NCI-H187 treated with DMSO at 0.1 percent for 48 hours (cell line): ENCODE measurements at places on chromosomes 5 and 9.

- DNase-seq, result no peak
Measured at GRCh38 chr5:149439899-149440542, 60.9 kb upstream of the IL17B start.

GRCh38 chr5:119808474-119808873 lies 179.1 kb downstream of the FAM170A start:
- no peak for DNase-seq

DNA sequence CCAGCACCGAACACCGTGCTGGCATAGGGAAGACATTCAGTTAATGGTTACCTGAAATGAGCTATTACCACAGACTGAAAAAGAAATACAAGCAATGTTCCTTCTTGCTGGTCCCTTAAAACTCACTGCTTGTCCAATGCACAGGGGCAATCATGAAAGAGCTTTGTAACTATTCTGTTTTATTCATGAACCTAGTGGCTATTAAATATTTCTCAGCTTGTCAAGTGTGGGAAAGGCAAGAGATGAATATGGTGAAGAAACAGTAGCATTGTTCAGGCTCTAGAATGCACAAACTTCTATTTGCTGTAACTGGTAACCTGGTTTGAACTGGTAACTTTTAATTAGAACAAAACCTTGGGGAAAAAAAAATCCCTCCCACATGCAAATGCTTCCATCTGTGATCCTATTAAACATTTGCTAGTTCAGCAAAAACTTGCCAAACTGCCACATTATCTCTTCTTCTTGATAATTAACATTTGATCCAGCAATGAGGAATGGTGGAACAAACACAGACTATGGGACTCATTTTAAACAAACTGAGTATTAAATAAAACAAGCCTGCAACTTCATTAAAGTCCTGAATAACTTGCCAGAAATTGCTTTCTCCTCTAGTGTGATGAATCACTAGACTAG lies 36.1 kb downstream of the YIPF5 start:
- no peak for DNase-seq

GRCh38 chr5:68369457-68370125 lies 154.0 kb downstream of the PIK3R1 start:
- no peak for DNase-seq

DNA sequence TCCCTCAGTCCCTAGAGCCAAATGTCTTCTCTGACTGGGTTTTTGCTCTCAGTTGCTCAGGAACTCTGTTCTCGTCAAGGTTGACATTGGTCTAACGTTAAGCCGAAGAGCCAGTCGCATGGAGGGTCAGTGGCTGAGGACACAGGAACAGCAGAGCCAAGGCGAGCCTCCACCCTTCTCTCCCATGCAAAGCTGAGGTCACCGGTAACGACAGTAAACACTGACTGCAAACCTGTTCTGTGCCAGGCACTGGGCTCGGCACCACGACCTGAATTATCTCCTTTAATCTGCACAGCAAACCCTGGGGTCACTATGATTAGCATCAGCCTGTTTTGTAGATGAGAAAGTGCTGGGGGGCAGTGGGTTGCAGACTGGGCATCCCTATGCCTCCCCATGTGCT lies 171.0 kb downstream of the COL23A1 start:
- DNase-seq, result no peak

DNA sequence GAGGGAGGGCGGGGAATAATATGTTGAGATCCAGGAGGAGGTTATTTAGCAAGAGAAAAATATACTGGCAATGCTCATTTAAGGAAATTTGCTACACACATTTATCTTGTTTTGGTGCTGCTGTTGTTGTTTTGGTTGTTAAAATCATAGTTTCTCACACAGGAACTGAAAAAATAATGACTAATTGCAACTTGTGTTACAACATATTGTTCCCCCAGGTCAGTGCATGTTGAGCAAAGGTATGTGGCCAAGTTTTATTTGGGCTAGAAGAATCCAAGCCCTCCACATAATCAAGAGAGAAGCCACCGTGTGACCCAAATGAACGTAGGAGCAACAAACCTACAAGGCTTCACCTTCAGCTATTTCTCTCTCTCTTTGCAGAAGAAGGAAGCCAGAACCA lies 220.3 kb upstream of the DAPK1 start:
- DNase-seq, result no peak

- DNase-seq, result no peak
Measured at GRCh38 chr9:15219546-15219945, 87.5 kb downstream of the TTC39B start.

GRCh38 chr9:20270161-20270560 lies 352.1 kb downstream of the MLLT3 start:
- no peak for DNase-seq

DNA sequence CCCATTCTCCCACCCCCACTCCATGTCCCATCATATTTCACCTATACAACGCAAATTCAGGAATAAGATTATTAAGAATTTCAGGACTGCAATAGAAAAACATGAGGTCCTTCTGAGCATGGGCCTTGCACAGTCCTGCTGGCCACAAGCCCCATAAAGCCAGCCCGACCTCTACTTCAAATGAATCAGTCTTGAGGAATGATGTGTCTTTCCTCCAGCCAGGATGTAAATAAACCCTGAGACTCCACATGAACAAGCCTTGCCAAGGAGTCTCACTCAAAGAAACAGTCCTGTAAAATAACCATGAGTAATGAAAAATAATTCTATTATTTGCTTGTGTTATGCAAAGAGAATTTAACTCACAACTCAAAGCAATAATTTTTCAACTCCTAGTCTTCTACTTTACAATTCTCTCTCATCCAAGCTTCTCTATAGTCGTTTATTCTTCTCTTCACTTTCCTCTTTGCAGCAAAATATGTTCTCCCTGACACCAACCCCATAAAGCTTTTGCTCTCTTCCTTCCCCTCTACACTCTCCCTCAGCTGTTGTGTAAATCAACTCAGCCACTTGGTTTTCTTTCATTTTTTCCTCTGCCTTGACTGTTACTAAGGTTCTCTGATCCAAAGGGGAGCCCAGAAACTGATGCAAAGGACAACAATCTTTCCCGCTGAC lies 140.1 kb upstream of the MOCS2 start:
- no peak for DNase-seq

GRCh38 chr5:131635684-131636572 lies 899 bp upstream of the RAPGEF6 start:
- DNase-seq, result no peak

GRCh38 chr5:137147346-137147745 lies 351.8 kb downstream of the SPOCK1 start:
- no peak for DNase-seq

DNA sequence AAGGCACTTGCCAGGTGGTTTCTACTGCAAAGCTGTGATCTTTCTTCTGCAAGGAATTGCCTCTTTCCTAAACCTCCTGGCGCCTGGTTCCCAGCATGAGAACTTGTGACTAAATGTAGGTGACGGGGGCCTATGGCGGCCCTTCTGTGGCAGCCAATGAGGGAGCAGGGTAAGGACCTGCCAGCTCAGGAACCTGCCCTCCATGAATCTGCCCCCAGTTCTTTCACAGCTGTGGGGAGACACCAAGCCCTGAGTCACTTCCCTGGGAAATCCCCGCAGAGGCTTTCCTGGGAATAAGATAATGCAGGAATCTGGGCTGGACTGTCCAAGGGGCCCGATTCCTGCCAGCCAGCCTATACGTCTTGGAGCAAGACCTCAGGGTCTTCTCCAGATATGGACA lies 56.7 kb upstream of the CTNNA1 start:
- DNase-seq, result no peak

DNA sequence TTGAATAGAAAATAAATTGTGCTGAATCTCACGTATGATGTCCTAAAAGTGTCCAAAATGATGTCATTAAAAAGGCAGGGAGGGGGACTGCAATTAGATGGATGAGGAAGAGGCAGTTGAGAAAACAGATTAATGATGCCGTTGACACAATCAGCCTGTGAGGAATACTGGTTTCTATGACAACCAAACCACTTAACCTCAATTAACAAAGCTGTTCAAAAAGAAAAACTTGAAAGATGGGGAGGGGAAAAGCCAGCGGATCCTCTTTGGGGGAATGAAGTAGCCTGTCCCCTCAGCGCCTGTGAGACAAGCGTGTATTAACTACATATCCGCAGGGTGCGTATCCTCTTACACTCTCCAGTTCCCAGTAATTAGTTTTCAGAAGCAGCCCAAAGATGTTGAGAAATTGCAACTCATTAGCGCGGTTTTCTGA lies 160.7 kb downstream of the TTC39B start:
- no peak for DNase-seq

GRCh38 chr9:138073408-138073807 lies 195.8 kb downstream of the CACNA1B start:
- no peak for DNase-seq

GRCh38 chr9:114174876-114175771 lies 19.8 kb downstream of the COL27A1 start:
- no peak for DNase-seq

GRCh38 chr9:35835766-35836165 lies 6.7 kb downstream of the TMEM8B start:
- no peak for DNase-seq

DNA sequence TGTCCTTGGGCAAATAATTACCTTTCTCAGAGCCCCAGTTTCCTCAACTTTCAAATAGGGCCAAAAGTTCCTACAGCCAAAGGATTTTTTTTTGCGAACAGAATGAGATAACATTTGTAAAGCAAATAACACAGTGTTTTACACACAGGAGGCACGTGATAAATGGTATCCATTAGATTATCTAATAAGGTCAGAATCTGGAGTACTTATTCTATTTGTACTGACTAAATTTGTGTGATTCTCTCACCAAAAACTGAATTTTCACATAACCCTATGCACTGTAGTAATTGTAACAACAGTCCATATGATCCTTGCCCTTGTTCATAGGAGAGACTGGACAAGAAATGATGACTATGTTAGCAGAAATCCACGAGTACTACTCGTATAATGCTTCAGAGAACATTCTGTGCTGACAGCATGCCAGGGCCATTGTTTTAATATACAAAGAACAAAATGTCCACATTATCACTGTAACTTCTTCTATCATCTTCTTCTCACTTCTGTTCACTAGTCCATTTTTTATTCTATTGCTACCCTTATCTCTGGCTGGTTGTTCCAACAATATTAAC lies 13.9 kb upstream of the FEM1C start:
- no peak for DNase-seq

- no peak for DNase-seq
Measured at GRCh38 chr5:103410172-103410571, 151.6 kb downstream of the MACIR start.

DNA sequence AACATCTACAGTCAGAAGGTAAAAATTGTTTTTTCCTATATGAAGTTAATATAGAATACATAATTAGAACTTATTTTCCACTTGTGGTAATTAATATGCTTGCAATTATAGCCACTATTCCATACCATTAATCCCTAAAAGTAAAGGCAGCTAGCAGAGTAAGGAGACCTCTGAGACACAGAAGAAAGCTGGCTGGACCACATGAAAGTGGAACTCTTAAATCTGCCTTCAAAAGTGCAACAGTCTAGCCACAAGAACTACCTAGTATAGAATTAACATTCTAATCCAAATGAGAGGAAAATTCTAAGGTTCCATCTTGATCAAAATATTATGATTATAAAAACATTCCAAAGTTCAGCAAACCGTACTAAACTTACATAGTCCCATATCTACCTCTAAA lies 37.6 kb downstream of the ARL15 start:
- no peak for DNase-seq

DNA sequence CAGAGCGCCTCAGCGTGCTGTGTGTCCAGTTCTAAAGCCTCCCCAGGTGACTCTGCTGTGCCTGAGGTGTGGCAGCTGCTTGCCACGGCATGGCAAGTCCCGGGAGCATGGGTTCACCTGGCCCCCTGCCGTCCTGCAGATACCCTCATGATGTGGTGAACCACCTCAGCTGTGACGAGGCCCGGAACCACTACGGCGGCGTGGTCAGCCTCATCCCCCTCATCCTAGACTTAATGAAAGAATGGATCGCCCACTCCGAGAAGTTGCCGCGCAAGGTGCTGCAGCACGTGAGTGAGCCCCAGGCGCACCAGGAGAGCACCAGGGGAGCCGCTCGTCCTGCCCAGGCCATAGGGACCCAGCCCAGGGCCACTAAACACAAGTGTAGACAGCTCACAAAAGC lies 9.5 kb downstream of the SPACA9 start:
- DNase-seq, result no peak

- DNase-seq, result no peak
Measured at GRCh38 chr9:5622016-5622415, 6.9 kb upstream of the RIC1 start.

DNA sequence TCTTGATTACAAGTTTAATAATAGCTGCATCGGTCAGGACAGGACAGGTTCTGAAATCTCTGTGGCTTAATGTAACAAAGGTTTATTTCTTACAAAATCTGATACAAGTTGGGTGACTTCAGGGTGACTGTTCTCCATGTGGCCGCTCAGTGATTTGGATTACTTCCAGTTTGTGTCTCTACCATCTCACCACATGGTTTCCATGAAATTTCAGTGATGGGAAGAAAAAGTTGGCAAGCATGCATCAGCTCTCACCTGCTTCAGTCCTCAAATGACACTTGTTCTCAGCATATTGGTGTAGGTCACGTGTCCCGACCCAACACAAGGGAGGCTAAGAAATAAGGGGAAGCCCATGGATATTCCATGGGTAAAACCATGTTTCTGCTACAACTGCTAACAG lies 7.8 kb upstream of the TMEM268 start:
- no peak for DNase-seq

DNA sequence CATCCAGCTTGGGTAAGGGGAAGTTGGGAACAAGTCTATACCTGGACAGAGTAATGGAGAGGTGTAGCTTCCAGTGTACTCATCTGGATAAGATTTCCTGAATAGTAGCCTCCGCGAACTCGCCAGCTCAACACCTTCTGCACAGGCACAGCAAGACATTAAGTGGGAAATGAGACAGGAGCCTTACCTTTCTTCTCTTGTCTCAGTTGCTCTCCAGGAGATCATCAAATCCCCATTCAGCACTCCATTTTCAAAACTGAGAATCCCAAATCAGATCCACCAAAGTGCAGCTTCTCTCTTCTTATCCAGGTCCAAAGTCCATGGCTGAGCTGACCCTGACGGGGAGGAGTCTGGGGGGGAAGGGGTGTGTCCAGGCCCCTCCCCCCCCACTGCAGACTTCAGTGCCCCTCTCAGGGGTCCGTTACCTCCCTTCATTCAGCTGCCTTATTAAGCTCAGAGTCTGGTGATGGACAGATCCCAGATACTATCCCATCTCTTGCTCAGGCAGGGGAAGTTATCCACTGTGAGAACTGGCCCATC lies 5.9 kb upstream of the MGAT1 start:
- no peak for DNase-seq

GRCh38 chr5:172285226-172286143 lies 1.9 kb upstream of the UBTD2 start:
- DNase-seq, result no peak
